ENCODE measurements at places on chromosomes 4 and X.
A peak's percentile ranks its signal among the peaks of the same experiment; 100 is the strongest.

- no peak for DNase-seq
Observed at GRCh38 chr4:84790769-84791565, 175.5 kb downstream of the WDFY3 start.

DNA sequence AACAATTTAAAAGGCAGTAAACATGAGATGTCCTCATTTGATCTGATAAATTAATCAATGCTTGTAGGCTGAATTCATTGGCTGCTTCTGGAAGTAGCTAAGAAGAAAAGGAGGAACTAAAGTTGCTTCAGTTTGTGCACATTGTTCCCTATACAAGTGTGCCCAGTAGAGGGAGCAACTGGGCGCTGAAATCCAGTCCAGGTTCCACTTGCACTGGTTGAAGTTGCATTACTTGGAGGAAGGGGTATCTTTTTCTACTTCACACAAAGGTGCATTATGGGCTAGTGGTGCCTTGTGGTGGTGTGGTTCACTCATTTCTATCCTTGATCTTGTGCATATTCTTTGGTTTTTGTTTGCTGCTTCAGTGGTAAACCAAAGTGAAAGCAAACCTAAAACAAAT, 67.9 kb upstream of the SOX3 start:
- DNase-seq = peak; percentile 30

DNA sequence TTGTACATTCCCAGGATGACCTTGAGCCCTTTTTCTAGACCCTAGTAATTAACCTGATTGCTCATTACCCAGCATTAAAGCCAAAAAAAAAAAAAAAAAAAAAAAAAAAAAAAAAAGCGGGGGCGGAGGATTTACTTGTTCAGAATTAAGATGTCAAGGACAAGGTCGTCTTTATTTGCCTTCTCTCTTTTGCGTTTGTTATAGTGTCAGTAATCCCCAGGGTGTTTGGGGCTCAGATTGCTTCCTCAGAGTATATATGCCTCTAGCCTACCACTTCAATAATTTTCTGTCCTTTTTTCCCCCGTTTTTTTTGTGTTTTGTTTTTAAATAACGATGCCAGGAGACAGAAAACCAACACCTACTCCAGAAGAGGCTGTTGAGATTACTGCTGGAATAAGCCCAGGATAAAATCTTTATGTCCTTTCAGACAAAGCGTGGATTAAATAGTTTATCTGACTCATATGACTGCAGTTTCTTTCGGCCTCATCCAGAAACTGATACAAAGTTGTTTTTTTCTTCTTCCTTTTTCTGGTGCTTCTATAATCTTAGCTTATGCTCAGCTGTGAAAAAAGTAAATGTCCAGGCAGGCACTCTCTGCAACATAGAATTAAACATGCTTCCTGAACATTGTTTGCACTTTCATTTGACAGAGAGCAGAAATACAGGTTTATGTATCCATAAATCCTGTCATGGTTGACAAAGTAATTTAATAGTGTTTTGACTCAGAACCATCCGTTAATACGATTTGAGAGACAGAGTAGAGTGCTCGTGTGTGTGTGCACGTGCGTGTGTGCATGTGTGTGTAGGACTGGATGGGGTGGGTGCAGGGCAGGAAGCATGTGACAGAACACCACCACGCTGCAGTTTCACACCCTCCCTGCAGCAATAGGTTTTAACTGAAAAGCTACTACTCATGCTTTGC, 138.6 kb downstream of the AFF1 start:
- no peak for DNase-seq

- no peak for DNase-seq
Observed at GRCh38 chr4:27040356-27040755, 179.7 kb downstream of the STIM2 start.

- DNase-seq = no peak
Observed at GRCh38 chr4:38455092-38455862, 208.7 kb upstream of the KLF3 start.

DNA sequence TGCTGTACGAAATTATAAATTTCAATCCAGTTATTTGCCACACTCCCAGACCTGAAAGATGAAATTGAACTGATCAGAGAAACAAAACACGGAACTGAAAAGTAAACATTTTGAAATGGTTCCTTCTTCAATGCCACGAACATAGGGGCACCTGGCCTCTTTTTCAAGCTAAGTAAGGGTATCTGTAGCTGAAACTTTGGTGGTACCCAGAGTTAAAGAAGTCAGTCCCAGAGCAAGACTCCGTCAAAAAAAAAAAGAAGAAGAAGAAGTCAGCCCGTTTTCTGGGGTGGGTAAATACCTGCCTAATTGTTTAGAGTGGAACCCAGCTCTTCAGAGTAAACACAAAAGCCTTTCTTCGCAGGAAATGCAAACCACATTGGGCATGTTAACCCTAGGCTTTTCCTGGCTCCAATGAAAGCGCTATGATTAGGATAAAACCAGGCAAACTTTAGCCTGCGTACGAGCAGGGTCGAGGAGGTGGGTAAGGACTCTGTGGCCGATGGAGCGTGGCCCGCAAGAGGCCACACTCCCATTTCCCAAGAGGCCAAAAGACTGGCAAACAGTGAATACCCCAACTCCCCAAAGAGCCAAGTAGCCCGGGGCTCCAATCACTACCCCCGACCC, 1.3 kb downstream of the ANTXR2 start:
- DNase-seq = peak; percentile 29

DNA sequence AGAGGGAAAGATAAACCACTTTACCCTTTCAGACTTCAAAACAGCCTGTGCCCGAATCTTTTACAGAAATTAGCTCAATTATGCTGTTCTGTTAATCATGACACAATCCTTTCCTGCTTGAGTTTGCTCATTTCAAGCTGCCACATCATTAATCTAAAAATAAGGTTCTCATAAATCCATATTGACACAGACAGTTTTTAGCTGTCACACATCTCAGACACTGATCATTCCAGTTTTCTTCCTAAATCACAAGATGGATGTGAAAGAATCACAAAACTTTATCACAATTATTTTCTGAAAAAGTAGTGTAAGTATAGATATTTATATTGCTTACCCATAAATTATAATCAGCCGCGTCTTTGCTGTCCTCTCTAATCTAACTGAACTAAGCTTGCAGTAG, 27.9 kb upstream of the AMELX start:
- DNase-seq = no peak

GRCh38 chr4:146521541-146522097, at the start of gene SLC10A7:
Gene SLC10A7 (minus strand): TSS chr4:146521940. CDS start chr4:146521717, 223 bp downstream.
- DNase-seq = peak; percentile 78

- DNase-seq = no peak
Observed at GRCh38 chr4:110306303-110306702, 107.9 kb upstream of the ELOVL6 start.

DNA sequence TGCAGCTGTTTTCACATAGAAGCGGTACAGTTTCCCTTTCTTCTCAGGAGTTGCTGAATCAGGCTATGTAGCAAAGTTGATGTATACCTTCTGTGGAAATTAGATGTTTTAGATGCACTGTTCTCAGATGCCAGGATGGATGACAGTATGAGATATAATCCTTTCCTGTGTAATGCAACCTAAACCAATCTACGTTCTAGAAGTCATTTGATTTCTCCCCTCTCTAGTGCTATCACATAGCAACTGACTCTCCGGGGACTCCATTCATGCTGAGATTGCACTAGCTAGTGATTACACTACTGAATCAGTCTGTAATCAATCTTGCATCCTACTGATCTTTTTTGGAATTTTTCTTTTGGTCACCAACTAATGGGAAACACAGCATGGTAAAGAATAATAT, 1881.7 kb downstream of the PCDH7 start:
- no peak for DNase-seq

- no peak for DNase-seq
Observed at GRCh38 chr4:62051332-62051731, 851.2 kb downstream of the ADGRL3 start.

GRCh38 chrX:116142976-116143375, 27.6 kb upstream of the AGTR2 start:
- DNase-seq = no peak

- no peak for DNase-seq
Observed at GRCh38 chr4:180280076-180280475, 1963.1 kb upstream of the TENM3 start.

DNA sequence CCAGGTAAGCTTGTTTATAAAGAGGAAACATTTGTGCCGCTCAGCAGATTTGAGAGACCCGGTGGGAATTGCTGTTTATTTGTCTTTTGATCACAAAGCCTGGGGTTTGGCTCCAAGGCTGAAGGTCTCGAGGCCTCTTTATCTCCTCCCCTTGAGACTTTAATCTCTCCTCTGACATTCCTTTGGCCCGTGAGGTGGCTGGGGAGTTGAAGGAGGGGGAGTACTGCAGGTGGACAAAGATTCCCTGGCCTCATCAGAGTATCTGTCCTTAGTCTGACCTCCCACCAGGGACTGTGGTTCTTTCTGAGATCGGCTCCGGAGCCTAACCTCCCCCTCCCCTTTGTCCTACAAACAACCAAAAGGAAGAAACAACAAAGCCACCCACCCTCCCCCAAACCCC, 216.5 kb downstream of the MID1IP1 start:
- no peak for DNase-seq

DNA sequence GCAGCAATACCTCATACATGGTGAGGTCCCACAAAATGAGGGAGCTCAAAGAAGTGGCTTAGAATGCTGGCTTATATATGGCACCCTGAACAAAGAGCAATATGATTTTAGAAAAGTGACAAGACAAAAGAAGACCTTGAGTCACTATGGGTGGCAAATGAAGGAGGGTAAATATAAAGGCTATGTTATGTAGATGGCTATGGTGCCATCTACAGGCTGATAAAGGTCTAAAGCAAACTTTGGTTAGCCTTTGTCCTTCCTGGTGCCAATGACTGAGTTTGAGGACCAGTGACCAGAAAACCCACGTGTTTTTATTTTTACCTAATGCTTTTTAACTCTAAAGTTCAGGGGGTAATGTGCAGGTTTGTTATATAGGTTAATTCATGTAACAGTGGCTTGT, 151.8 kb downstream of the CCNG2 start:
- DNase-seq = no peak

DNA sequence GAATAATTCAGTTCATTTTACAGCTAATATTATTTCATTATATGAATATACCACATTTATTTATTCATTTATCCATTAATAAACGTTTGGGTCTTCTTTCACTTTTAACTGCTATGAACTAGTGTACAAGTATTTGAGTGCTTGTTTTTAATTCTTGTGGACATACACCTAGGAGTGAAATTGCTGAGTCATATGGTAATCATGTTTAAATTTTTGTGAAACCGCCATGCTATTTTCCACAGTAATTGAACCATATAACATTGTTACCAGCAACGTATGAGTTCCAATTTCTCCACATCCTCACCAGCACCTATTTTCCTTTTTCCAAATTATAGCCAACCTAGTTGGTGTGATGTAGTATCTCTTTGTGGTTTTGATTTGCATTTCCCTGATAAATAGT, 388.2 kb downstream of the MAGEE1 start:
- DNase-seq = no peak

GRCh38 chrX:155048977-155049619, 21.8 kb downstream of the CMC4 start:
- DNase-seq = peak; percentile 43

- no peak for DNase-seq
Observed at GRCh38 chr4:114691865-114692264, 93.3 kb downstream of the UGT8 start.

DNA sequence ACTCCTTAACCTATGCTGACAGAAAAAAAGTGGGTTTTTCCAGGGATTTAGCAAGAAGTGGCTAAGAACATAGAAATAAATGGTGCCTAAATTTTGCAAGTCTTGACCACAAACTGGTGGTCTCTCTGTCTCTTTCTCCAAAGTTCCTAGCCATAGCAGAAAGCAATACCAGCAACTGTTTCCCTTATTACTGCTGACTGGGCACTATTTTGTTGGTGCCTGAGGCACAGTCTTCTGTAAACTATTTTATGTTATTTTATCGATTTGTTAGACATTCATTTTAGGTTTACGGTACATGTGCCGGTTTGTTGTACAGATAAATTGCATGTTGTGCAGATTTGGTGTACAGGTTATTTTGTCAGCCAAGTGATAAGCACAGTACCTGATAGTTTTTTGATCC, 234.6 kb upstream of the TECRL start:
- DNase-seq = no peak

- DNase-seq = no peak
Observed at GRCh38 chrX:153880440-153880815, 5.5 kb downstream of the L1CAM start.

DNA sequence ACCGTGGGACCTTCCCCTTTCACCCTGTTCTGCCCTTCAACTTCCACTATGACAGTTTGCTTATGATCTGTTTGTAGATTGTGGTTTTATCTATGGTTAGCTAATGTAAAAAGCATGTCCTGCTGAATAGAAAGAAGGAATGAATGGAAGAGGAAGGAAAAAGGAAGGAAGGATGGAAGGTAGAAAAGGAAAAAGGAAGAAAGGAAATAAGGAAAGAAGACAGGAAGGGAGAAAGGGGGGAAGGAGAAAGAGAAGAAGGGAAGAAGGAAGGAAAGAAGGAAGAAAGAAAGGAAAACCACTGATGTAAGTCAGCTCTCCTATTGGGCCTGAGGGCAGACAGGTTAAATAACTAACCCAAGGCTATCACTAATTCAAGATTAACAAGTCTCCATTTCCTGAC, 319.1 kb upstream of the KLF3 start:
- no peak for DNase-seq

DNA sequence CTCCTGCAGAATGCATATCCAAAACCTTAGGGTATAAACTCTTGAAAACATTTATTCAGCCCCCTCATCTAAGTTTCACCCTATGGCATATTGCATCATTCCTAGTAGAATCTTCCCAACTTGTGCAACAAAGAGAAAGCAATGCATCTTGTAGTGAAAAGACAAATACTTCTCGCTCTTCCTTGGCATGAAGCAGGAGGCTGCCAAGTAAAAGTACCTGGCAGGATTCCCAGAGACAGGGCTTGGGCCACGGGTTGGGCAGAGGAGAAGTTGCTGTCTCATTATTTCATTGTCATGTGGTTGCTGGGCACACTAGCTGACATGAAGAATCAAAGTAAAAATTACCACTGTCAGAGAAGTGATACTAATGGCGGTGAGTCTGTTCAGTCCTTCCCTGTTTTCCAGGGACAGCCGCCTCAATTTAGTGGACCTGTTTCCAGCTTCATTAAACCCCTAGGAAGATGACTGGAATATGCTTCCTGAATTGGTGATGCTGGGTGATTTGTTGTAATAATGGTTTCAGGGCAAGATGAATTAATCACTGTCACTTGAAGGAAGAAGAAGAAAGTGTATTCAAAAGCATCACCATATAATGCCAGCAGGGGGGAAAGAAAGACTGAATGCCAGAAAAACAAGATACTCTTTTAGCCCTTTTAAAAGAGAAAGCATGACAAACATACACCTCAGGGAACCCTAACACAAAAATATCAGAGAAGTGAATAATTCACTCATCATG, 380.5 kb upstream of the IGFBP7 start:
- no peak for DNase-seq

- DNase-seq = no peak
Observed at GRCh38 chr4:113398441-113399143, 349.1 kb downstream of the ANK2 start.

- DNase-seq = no peak
Observed at GRCh38 chr4:185552254-185552653, 16.9 kb upstream of the PDLIM3 start.

- no peak for DNase-seq
Observed at GRCh38 chr4:165011403-165011802, 20.4 kb upstream of the TRIM60 start.

Measured in substantia nigra (tissue), 51 donors.